D341Med (cell line): ENCODE measurements at places on chromosomes 1 and 21.

GRCh38 chr1:30088594-30088993 is 634.8 kb downstream of the MATN1 start:
- DNase-seq = no peak

- no peak for DNase-seq
These were observed 13.5 kb downstream of the SUSD4 start for GRCh38 chr1:223350361-223350908.

DNA sequence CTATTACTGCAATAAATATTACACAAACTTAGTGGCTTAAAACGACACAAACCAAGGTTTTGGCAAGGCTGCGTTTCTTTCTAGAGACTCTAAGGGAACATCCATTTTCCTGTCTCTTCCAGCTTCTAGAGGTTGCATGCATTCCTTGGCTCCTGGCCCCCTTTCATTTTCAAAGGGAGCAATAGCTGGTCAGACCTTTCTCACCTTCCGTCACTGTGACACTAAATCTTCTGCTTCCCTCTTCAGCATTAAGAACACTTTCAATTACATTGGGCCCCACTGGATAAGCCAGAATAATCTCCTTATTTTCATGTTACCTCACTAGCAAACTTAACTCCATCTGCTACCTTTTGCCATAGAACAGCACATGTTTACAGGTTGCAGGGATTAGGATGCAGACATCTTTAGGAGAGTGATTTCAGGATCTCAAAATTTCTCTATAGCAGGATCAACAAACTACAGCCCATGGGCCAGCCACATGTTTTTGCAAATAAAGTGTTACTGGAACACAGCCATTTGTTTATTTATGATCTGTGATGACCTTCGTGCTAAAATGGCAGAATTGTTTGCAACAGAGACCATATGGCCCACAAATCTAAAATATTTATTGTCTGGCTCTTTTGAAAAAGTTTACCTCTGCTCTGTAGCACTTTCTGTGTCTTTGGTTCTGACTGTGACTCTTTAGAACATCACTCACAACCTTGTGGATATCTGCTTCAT is 221.5 kb upstream of the SGIP1 start:
- DNase-seq = peak; percentile 59

GRCh38 chr1:156497743-156498431 is 2.7 kb downstream of the MEF2D start:
- DNase-seq = no peak

- DNase-seq = no peak
These were observed 7.1 kb upstream of the C1orf159 start for GRCh38 chr1:1122981-1123480.

DNA sequence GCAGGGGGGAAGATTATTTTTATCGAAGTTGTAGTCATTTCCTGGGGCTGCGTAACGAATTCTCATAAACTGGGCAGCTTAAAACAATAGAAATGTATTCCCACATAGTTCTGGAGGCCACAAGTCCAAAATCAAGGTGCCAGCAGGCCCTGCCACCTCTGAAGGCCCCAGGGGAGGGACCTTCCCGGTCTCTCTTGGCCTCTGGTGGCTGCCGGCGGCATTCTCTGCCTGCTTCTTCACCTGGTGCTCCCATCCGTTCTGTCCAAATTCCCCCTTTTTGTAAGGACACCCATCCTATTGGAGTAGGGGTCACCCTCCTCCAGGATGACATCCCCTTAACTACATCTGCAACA is 92.8 kb downstream of the PDE9A start:
- no peak for DNase-seq

DNA sequence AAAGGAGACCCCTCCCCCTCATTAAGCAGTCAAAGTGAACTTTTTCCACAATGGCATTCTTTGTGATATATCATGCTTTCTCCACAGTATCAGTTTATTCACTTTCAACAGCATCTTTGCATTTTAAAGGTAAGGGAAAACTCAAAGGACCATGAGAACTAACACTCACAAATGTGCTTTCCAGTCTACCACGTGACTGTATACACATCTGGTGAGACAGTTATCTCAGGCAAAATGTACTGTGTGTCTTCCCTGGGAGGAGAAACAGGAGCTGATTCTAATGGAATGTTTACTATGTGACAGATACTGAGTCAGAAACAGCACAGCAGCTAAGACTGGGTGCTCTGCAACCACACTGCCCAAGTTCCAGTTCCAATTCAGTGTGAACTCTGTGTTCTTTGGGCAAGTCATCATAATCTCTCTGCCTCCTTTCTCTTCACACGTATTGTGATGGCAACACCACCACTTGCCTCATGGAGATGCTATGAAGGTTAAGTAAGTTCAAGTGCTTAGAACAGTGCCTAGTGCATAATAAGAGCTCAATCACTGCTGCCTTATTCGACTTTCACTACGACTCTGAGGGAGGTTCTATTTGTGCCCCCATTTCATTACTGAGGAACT is 79.0 kb downstream of the SLC45A1 start:
- no peak for DNase-seq

GRCh38 chr1:228258486-228258885 is 50.6 kb downstream of the OBSCN start:
- DNase-seq = no peak

GRCh38 chr1:3333903-3334302 is 120.6 kb upstream of the ARHGEF16 start:
- no peak for DNase-seq

DNA sequence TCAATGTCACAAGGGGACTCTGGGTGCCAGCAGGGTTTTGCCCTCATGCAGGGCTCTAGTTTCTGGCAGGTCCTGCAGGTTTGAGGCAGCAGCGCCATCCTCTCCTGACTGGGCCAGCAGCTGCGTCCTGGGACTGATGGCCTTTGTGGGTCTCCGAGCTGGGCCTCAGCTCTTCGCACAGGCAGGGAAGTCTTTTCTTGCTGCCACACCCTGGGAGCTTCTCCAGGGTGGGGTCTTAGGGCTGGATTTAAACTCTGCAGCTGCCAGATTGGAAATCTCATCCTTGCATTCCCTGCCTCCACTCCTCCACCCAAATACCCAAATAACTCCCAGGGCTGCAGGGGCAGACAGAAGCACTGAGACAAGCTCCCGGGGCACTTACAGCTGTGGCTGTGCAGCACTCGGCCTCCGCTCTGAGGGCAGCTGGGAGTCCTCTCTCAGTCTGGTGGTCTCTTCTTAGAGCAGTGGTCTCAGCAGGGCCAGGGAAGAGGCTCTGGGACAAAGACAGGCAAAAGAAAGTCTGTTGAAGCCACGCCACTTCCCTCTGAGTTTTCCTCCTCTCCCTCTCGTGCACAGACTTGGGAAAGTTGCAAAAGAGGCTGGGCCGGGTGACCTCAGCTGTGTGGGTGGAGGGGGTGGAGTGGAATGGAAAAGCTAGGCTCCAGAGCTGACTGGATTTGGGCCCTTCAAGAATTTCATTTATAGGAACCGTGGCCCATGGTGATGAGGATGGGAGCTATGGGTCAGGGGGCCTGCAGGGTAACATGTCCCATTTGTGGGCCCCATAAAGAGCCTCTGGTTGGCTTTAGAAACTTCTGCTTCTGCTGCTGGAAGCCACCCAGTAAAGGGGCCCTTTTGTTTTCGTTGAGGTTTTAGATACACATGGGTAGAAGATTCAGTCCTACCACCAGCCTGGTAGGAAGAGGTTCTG is at the start of gene RAB7B:
TSS of gene RAB7B (minus strand) at position 525 of the 931 bp plus-strand sequence. CDS start 9,260 bp downstream, outside the sequence.
- peak; percentile 26 for DNase-seq

GRCh38 chr1:84972377-84972987 is 24.4 kb downstream of the MCOLN2 start:
- no peak for DNase-seq

GRCh38 chr1:207904391-207904790 is 6.5 kb downstream of the CD34 start:
- no peak for DNase-seq

DNA sequence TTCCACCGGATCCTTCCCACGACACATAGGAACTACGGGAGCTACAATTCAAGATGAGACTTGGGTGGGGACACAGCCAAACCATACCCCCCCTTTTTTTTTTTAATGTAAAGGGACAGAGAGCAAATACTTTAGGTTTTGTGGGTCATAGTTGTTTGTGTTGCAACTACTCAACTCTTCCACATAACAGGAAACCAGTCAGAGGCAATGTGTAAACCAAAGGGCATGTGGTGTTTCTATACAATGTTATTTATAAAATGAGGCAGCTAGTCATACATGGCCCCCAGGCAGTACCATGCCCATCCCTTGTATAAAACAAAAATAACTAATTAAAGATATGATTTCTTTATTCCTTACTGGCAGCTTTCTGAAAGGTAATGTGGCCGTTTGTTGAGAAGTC is 845.4 kb upstream of the ADAMTS5 start:
- no peak for DNase-seq

- no peak for DNase-seq
These were observed 23.5 kb upstream of the LMO4 start for GRCh38 chr1:87305151-87305550.

DNA sequence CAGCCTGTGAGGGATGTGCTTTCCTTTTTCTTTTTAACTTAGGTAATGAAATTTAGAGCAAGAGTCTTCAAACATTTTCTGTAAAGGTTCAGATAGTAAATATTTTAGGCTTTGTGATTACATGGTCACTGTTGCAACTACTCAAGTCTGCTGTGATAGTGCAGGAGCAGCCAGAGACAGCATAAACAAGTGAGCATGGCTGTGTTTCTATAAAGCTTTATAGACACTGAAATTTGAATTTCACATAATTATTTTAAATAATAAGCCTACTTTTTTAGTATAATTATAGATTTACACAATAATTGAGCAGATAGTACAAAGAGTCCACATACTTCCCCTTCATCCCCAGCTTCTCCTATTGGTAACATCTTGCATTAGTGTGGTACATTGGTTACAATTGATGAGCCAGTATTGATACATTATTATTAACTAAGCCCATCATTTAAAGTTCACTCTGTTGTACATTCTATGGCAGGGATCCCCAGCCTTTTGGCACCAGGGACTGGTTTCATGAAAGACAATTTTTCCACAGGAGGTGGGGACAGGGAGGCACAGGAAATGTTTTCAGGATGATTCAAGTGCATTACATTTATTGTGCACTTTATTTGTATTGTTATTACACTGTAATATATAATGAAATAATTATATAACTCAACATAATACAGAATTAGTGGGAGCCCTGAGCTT is 3.0 kb downstream of the ATF6 start:
- DNase-seq = no peak

DNA sequence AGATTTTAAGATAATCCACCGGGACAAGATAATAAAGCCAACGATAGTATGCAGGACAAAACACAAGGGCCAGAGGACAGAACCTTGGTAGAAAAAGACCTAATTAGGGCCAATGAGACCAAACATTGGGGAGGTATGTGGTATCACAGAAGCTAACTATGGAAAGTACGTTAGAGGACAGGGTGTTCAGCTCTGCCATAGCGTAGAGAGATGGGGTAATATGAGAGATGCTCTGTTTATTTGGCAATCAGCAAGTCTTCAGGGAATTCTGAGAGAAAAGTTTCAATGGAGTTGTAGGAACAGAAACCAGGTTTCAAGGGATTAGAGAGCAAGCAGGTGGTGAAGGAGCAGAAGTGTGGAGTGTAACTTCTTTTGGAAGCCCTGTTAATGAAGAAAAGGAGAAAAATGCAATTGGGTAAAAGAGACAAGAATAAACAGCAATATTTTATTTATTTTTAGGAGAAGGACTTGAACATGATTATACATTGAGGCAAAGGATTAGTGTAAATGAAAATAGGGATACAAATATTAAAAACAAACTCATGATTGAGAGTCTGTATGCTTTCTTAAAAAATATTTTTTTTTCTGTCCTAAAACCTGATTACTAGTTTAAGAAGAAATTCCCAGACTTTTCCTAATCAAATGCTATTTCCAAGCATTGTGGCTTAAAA is 24.0 kb downstream of the EEIG2 start:
- DNase-seq = no peak

DNA sequence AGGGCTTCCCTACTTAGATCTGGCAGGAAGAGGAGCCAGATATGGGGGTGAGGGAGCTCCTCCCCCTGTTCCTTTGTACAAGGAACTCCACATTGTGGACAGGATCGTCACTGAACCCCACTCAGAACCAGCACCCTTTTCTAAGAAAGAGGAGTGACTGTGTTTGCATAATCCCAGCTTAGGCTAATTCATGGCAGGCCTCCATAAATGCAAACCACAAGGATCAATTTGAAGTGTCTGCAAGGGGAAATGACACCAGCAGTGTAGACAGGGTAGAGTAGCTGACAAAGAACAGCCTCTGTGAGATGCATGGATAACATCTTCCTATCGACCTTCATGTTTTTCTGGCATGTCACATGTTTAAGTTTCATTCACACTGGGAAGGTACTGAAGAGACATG is 11.7 kb downstream of the MX1 start:
- DNase-seq = no peak

- no peak for DNase-seq
These were observed 42.5 kb upstream of the CLIC4 start for GRCh38 chr1:24702511-24703293.

DNA sequence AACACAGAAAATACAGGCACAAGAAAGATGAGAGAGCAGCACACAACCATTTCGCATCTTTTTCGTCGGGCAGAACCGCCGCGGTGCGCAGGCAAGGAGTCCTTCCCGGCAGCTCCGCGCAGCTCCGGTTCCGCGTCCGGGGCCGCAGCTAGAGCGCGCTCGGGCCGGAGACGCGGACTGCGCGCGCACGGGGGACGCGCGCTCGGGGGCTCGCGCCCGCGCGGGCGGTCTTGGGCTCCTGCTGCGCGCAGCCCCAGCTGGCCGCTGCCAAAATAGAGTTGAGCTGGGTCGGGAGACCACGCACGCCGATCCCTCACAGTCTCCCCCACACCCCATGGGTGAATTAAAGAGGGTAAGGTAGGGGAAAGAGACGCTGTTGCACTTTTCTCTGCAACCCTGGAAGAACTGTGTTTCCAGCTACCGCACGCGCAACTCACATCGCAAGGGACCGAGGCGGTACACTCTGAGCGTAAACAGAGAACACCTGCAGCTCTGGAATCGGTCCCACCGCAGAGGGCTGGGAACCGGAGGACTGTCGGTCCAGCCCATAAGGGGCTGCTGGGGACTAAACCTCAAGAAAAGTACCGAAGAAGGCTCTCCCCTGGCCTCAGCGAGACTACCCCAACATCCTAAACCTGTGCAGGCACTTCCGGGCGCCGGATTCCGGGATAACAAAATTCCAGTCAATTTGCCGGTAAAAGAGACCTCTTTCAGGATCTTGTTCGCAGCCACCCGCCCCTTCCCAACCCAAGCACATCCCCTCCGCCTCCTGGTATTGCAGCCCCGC is 1.7 kb downstream of the NR5A2 start:
- DNase-seq = peak; percentile 68

DNA sequence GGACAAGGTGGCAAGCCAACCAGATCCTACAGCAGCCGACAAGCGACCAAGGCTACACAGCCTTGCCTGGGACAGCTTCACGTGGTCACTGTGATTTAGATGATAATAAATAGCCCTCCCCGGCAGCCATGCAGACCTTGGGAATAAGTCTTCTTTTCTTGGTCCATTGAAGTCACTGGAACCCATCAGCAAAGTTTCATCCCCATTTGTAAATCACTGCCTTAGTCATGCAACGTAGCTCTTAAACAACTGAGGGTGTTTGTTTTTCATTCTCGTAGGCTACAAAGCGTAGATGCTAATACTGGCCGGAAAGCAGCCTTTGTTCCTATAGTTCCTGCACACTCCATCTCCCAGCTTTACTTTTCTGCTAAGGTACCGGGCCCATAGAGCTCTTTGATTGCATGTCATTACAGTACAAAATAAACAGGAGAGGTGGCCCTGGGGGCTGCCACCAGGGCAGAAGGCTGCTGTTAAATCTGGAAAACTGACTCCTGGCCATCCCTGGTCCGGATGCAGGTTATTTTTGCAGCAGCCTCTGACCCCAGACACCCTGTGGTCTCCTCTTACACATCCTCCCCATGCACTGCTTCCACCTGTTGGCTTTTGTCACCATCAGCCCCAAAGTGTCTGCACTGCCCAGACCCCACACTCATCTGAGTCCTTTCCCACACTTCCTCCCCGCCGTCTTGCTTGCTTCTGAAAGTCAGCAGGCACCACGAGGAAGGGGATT is 105.5 kb downstream of the TOMM20 start:
- DNase-seq = no peak
